SIG-M5 (cell line): ENCODE measurements at places on chromosomes 2 and 18.

GRCh38 chr18:79735071-79735980, 55.7 kb downstream of the CTDP1 start:
- DNase-seq: no peak

- no peak for DNase-seq
Measured at GRCh38 chr18:27377251-27377650, 192.1 kb upstream of the CHST9 start.

DNA sequence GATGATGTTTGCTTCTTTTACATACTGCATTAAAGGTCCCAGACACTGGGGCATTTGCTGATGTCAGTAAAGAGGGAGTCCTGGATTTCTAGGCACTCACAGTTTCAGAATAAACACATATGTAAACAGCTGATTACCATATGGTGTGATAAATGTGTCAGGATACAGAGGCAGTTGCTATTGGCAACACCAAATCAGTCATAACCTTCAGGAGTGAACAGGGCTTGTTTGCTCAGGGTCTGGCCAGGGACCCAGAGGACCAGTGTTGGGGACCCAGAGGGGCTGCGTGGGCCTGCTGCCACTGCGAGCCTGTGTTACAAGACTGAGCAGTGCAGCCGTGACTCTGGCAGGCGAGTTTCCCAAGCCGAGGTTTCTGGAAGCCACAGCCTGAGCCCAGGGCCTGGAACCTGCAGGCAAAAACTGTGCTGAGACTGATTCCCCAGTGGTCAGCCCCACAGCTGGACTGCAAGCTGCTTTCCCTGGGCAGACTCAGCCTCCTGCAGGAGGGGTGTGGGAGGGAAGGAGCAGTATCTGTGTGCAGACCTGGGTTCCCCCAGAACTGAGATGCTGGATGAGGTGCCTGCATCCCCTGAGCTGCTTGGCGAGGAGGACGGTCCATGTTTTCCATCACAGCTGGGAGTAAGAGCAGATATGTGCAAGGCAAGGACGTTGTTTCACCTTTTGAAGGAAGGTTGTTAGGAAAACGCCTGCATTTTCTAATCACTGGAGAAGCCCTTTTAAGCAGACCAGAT, 23.6 kb downstream of the ASAP2 start:
- no peak for DNase-seq

DNA sequence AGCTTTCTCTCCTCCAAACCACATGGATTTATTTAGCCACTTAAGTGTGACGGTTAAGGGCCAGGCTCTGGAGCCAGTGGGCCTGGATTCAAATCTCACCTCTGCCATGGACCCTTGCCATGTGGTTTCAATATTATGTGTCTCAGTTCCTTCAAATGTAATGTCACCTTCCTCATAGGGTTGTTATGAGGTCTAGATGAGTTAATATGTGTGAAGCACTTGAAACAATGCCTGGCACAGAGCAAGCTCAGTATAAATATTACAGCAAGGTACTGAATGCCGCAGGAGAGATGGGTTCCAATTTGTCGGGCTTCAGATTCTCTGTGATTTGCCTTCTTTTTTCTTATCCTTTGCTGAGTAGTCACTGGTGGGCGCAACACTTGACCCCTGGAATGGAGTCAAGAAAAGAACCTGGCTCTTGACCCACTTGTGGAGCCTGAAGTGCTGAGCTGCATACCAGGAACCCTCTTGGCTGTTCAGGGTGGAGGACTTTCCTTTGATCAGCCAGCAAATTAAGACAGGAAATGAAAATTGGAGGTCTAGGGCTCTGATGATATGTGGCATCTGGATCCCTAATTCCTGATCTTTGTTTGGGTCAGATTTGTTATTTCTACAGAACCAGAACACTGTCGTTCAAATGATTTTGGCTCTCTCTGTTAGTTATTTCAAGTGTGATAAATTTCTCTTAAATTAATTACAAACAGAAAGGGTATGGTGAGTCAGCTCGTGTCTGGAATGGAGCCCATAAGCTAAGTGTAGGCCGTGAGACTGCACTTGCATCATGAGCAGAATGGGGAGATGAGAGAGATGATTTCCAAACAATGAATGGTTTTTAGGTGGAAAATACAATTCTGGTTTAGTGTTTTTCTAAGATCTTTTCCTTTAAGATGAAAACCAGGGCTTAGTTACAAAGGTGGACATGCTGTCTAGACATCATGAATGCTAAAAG, 293.0 kb downstream of the KCNS3 start:
- no peak for DNase-seq

DNA sequence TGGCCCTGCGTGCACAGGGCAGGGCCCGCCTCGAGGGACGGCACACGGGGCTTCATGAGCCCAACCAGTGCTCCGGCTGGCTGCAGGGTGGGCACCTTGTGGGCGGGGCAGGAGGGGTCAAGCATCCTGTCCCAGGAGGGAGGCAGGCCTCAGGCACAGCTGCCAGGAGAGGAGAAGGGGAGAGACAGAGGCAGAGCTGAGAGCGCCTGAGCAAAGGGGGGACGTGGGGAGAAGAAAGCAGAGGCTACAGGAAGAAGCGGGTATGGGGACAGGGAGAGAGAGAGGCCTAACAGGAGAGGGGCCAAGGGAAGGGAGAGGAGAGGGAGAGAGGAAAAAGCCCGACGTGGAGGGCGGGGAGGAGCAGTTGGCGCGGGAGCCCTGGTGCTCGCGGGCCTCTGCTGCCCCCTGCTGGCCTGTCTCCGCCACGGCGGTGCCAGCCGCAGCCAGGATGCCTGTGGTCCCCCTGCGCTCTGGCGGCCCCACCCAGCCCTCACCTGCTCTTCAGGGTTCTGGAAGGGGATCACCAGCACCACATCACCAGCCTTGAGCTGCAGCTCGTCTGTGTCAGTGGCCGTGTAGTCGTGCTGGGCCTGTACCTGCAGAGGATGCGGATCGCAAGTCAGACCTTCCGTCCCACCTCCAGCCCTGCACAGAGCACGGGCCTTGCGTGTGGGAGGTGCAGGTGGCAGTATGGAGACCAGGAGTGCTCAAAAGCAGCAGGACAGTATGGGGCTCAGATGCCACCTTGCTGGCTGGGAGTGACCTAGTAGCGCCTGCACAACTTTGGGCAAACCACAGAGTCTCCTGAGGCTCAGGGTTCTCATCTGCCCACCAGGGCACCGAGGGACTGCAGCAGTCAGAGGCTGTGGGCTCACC, 56.8 kb downstream of the BIN1 start:
- no peak for DNase-seq

GRCh38 chr2:43086451-43087221, 139.8 kb downstream of the ZFP36L2 start:
- DNase-seq: no peak

DNA sequence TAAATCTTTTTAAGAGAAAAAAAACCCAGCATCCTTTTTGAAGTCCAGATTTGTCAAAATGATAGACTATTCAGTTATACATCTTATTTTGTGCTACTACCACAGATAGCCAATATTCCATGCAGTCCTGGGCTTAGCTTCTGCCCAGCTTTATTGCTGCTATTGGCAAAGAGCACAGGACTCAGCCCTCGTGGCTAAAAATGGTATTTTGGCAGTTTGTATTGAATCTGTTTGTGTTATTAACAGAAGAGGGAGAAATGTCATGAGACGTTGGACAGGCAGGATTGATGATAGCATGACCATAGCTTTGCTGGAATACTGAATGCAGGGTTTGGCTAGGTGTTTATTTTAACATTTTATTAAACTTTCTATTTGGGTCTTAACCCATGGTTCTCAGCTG, 19.4 kb downstream of the ELAC1 start:
- DNase-seq: no peak

DNA sequence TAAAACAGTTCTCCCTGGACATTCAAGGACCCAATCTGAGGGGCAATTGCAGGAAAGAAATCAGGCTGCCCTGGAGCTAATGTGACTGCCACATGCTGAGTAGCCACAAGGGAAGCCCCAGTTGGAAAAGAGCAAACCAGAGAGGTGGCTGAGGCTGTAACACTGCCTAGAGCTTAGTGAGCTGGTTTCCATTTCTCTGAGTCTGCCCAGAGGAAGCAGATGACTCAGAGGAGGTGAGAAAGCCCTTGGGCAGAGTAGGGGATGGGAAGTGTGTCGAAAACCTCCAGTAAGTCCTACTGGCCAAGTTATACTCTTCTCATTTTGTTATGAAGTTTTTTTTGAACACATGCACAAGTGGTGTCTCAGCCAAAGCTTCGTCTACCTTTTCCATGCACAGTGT, 753.0 kb downstream of the CNTNAP5 start:
- DNase-seq: no peak

DNA sequence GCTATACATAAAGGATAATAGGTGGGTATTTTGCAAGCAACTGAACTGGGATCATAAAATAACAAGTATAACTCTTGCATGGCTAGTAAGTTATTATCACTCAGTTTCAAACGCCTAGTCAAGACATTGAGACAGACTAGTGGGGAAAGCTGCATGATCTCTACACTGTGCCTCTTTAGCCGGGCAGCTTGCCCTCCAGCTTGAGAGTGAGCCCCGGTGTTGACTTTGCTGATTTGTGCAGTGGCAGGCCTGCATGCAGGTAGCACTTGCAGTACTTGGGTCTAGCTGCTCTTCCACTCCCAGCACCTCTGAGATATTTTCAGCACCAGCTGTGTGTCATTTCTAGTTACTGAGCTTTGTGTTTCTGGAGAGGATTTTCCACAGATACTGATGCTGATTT, 118.8 kb upstream of the DAPL1 start:
- no peak for DNase-seq

DNA sequence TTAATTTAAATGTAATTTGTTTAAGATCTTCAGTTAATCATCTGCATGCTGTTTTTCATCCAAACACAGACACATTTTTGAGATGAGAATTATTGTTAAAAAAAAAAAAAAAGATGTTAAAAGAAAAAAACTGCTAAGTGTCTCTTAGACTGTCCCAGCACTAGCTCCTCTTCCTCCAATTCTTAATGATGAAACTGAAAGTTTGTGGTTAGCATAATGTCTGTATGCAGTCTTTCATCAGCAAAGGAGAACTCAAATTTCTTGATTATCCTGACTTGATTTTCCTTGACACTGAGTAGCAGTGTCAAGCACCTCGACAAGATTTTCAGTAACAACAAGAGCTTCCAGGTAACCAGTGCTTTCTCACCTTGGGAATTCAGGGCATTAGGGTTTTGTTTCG, 274.4 kb downstream of the LRRTM1 start:
- no peak for DNase-seq

GRCh38 chr2:11738589-11739436, 7.6 kb upstream of the LPIN1 start:
- DNase-seq: no peak

DNA sequence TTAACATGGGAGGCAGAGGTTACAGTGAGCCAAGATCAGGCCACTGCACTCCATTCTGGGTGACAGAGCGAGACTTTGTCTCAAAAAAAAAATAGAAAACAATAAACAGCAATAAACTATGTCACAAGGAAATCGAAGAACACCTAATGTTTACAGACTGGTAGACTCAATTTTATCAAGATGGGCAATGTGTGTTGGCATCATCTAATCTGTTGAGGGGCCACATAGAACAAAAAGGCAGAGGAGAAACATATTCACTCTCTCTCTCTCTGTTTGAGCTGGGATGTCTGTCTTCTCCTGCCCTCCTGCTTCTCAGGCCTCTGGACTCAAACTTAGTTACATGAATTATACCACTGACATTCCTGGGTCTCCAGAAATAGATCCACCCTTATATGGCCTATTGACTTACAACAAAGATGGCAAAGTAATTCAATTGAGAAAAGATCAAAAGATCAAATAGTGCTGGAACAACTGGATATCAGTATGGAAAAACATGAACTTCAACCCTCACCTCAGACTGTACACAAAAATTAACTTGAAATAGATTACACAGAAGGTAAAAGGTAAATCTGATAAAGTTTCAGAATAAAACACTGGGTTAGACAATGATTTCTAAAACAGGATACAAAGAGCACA, 703.8 kb upstream of the CRIM1 start:
- DNase-seq: no peak

GRCh38 chr2:71513096-71513495, 59.7 kb downstream of the DYSF start:
- no peak for DNase-seq

DNA sequence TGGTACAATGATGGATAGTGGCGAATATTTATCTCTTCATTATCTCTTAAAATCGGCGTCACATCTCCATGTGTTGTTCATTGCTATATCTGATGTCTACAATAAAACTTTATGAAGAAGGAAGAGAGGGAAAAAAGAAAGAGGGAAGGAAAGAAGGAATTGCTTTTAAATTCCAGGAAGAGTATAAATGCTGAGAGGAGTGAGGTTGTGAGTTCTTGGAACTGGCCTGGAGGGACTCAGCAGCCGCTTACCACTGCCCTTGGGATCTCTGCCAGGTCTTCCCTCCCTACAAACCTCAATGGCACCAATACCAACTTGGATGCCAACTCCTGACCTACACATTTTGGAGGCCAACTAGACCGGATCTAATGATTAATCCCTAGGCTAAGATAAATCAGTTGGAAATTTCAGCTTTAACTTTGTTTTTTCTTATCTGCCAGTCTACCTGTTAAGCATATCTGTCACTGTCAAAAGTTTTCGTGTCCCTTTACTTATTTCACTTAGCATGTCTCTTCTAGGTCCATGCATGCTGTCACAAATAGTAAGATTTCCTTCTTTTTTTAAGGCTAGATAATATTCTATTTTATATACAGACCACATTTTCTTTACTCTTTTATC, 9.8 kb downstream of the SCN9A start:
- DNase-seq: no peak

GRCh38 chr2:71275939-71276310, 49.0 kb upstream of the PAIP2B start:
- DNase-seq: no peak

DNA sequence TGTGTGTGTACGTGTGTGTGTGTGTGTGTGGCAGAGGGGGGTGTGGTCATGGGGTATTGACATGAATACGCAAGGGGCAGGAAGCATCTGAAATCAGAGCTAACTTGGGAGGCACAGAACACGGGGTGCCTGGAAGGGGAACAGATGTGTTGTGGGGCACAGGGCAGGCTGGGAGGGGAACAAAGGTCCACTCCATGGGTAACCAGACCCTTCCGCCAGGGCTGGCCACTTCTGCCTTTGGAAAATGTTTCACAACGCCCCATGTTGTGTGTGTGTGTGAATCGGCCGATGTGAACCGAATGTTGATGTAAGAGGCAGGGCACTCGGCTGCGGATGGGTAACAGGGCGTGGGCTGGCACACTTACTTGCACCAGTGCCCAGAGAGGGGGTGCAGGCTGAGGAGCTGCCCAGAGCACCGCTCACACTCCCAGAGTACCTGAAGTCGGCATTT, at the start of gene SLC11A1:
Gene SLC11A1 (plus strand): TSS at position 358 of the 451 bp plus-strand sequence. CDS start 96 bp downstream, outside the sequence.
- no peak for DNase-seq

DNA sequence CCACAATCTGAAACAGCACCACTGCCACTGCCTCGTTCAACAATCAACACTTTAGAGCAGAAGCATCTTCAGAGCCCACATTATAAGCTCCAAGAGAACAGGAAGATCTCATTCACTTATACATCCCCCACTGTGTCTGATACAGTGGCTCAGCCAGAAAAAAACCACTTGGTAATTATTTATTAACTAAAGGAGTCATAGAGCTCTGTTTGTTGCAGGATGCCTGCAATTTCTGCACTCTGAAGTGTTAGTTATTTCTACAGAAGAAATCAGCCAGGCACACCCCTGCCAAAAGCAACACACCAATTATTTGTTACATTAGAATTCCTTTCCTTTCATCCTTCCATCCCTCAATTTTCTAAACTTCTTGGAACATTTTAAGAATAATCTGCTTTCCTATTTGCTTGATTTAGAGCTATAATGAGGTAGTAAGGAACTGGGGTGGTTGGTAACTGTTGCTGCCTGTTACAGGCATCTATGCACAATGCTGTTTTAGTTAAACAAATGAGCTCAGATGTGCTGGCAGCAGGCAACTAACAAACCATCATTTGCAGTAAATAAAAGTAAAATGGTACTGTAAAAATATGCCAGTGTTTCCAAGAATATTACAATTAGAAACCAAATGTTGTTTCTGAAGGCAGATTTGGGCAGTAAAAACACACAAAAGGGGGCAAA, 59.9 kb downstream of the DYM start:
- no peak for DNase-seq
